ENCODE measurements at places on chromosomes 2 and 18.

- peak; percentile 30 for DNase-seq
These were observed 247.4 kb upstream of the COL3A1 start for GRCh38 chr2:188726626-188727247.

DNA sequence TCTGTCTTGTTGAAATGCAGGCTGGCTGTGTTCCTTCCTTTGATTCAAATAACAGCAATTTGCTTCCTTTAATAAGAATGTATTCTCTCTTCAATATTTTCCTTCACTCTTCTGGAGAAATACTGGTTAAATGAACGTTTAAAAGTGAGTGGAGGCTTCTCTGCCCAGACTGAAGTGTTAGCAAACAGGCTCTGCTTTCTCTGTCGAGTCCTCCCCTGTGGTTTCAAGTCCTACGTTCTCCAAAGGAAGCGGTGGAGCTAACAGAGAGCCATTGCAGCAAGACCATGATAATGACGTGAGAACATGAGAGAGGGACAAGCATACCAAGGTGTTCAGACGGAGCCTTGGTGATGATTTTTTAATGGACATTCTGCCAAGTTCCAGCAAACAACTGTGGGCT, 26.2 kb upstream of the PID1 start:
- DNase-seq = peak; percentile 43

- no peak for DNase-seq
These were observed 30.4 kb upstream of the ALLC start for GRCh38 chr2:3627500-3628100.

GRCh38 chr2:236190674-236191073, 22.5 kb upstream of the GBX2 start:
- no peak for DNase-seq

DNA sequence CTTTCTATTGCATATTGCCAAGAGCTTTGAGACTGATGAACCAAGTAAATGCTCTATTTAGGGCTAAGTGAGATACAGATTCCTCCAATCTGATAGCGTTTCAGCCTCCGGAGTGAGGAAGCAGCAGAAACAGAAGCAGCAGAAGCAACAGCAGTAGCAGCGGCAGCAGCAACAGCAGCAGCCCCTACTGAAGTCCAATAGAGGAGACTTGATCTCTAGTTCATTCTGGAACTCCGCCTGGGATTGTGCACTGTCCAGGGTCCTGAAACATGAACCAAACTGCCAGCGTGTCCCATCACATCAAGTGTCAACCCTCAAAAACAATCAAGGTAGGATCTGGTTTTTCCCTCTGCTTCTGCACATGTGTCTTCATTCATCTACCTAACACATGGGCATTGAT, at the start of gene DPP10:
Gene DPP10, plus strand, starts transcription at position 132 of the 400 bp plus-strand sequence.
- no peak for DNase-seq

DNA sequence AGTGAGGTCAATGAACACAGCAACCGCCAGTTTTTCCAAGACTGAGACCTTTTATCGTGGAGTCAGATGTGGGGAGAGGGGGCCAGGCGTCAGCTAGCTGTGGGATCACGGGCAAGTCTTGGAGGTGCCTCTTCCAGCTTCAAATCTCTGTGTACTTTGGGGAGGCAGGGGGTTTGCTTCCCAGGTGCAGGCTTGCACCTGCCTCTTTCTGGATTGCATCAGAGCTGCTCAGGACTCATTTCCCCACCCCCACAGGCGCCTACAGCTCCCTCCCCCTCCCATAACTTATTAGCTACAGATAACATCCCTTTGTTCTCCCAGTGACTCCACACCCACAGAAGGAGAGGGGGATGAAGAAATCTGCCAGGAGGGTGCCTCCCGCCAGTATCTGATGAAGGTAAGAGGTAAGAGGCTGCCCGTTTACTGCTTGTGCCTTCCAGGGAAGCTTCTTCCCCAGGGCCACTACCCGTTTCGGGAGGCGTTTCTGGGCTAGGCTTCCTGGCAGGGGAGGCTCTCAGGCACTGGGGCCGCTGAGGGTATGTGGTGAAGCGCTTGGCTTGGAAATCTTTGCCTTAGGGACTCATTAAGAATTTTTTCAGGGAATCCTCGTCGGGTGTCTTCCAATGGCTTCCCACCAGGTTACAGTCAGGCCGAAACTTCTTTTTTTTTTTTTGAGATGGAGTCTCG, 18.8 kb upstream of the MRPL33 start:
- DNase-seq = no peak

DNA sequence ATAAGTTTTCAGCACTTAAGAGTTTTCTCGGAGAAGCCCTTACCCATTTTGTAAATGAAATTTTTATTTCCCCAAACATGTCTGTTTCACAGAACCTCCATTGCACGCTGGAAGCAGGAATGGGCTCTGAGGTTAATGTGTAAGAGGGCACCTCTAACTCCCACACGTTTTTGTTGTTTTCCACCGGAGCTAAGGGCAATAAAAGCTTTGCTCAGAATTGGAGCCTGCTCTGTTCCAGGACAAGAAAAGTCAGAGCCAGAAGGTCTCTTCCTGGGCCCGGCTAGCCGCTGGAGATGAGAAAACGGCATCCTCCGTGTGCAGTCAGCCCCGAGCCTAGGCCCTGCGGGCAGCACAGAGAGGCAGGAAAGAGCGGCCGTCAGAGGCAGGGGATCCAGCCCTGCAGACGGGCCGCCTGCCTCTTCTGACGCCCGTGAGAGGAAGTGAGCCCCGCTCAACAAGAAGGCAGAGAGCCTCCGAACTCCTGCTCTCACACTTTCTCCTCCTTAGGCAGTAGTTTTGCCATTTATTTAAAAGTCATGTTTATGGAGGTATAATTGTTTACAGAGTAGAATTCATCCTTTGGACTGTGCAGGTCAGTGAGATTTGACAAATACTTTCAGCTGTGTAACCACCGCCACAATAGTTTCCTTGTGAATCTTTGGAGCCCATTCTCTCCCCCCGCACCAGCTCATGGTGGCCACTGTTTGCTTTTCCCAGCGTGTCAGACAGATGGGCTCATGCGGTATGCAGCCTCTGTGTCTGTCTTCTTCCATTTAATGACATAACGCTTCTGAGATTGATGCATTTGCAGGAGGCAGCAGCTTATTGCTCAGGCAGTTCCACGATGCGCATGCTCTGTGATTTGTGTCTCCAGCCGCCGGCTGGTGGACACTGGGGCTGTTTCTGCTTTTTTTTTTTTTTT, 117.3 kb downstream of the GALR1 start:
- DNase-seq = peak; percentile 26

DNA sequence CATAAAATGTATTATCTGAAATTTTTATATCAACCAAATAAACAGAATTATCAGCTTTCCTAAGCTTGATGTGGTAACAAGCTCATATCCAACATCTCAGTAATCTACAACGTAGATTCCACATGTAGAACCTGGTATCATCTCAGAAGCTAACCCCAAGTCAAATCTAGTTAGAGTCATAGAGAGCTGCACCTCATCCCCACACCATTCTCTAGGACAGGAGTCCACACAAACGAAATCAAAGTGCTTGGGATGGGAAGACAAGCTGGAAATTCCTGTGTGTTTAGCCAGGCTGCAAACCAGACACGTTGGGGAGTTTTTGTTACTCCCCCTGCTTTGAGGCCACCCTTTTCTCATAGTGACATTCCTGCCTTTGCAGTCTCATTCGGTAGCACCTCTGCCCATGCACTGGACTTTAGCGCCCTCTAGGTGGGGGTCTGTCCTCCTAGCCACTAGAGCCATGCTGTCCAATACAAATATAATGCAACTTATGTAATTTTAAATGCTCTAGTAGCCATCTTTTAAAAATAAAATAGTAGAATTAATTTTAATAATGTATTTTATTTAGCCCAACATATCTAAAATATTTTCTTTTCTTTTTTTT, 28.1 kb upstream of the SATB2 start:
- peak; percentile 64 for DNase-seq

- peak; percentile 45 for DNase-seq
These were observed 366.2 kb upstream of the ID2 start for GRCh38 chr2:8315531-8316165.

Measured in AG10803 (cell line).